ENCODE measurements at places on chromosomes 4 and X.

DNA sequence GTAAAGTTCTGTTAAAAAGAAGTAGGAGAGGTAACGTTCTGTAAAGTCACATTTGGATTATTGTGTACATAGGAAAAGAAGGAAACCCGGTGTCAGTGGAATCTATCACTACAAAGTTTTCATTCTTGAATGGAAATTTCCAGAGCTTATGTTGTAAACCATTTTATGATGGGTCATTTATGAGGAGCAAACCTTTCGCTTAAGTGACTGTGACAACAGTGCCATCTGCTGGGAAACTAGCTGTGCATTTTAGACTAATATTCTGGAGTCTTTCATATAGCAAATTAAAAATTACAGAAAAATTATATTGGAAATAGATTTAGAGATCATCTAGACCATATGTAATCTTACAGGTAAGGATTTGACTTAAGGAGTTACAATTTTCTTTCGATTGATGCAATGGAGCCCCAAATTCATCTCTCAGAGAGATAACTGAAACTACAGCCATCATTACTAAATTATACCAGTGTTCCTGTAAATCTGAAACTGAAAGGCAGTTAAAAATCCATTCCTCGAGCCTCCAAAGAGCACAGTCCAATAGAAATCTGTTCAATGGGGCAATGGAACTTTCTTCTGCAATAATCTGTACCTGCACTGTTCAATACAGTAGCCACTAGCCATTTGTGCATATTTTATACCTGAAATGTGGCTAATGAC is 26.9 kb downstream of the ASB9 start:
- peak; percentile 78 for DNase-seq

DNA sequence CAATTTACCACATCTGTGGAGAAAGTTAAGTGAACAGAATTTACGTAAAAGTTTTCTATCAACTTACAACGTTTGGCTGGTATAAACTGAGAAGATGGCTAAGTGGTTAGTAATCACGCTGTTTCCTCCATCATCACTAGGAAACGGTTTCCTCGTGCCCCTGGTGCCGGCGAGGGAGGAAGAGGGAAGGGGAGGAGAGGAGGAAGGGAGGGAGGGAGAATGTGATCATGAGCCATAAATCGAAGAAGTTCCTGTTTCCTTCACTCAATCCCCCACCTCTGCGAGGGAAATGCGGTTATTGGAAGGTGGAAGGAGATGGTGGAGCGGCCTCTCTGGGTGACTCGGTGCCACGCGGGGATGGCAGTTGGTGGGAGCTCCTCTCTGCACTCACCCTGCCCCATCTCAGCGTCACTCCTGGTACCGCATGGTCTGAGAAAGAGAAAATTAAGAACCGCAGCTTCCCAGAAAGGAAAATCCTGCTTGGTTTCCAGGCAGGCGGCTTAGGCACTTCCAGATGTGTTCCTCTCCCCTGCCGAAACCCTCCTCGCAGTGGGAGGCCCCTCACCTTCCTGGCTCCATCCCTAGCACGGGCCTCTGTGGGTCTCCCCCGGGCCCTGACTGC is 216.8 kb downstream of the AFAP1 start:
- DNase-seq = no peak

GRCh38 chr4:108533876-108534275 is 86.5 kb upstream of the RPL34 start:
- no peak for DNase-seq

DNA sequence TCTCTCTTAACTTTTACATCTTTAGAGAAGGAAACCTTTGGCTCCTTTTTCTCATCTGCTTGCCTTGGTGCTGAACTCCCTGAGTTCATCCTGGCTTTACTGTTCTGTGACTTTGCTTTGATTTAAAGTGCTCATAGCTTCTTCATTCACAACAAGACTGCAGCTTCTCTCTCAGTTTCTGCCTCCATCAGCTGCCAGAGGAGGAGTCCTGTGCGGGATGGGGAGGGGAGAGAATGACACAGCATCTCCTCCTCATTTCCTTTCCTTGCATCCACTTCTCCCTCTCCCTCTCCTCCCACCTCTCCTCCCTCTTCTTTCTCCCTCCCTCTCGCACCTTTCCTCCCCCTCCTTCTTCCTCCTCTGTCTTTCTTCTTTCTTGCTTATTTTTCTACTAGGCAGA is 42.0 kb downstream of the CBLL2 start:
- DNase-seq = peak; percentile 10

GRCh38 chr4:176618138-176618537 is 174.6 kb downstream of the VEGFC start:
- DNase-seq = no peak

GRCh38 chr4:15368856-15369255 is 59.0 kb upstream of the C1QTNF7 start:
- DNase-seq = no peak

GRCh38 chrX:129144172-129145038 is 378.9 kb downstream of the SMARCA1 start:
- no peak for DNase-seq

DNA sequence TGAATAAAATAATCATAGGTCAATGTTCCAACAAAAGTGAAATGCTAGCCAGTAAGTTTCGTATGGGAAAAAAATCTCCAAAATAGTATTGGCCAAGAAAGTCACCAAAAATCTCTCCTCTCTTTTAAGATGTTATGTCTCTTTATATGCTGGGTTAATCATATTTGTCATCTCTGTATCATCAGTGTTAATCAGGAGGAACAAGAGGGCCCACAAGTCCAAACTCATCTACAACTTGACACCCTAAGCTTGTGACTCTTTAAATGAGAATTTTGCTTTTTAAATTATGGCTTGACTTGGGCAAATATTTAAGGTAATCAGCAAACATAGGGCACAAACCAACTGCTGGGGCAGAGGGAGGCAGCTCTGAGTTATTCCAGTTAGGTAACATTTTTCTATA is 75.5 kb downstream of the AMMECR1 start:
- DNase-seq = no peak

- DNase-seq = no peak
These were observed 38.6 kb upstream of the EDA2R start for GRCh38 chrX:66677430-66677829.

GRCh38 chrX:44349561-44349960 is 6.1 kb upstream of the EFHC2 start:
- no peak for DNase-seq

- no peak for DNase-seq
These were observed 30.8 kb downstream of the DAPP1 start for GRCh38 chr4:99847362-99847976.

GRCh38 chr4:156223985-156224384 is 270.3 kb upstream of the CTSO start:
- peak; percentile 3 for DNase-seq

DNA sequence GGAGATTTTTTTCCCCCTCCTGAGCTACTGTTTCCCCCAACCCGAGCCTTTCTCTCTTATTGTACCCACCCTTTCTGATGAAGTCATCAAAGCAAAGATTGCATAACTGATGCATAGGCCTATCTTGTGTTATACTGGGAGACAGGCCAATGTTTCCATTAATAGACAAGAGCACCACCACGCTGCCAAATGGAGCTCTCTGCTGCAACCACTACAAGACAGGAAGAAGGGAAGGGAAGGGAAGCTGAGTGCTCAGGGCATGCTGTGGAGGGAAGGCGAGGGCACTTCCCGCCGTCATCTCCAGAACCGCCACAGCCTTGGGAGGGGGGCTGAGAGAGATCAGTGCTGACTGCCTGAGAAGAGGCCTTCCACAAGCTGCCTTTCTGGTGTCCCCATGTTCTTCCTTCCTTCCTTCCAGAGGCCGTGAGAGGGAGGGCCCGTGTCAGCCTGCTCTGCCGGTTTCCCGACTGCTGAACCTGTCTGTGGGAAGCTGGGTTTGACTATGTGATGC is 75.0 kb downstream of the MGST2 start:
- DNase-seq = peak; percentile 95

DNA sequence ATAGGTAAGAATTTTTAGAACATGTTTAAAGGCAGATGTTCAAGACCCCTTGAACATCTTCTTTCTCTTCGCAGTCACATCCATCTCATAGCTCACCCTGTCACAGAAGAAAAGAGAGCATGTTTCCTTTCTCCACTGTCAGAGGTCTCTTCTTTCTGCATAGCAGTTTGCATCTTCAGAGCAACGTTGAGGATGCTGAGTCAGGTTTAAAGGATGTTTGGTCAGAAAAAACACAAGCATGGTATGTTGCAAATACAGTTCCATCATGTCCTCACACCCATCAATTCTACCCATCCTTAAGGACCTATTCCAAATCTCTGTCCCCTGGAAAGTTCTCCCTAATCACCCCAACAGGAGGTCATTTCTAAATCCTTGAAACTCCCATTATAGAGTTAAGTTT is 84.8 kb downstream of the STOX2 start:
- DNase-seq = no peak

- DNase-seq = no peak
These were observed 22.2 kb downstream of the C4orf50 start for GRCh38 chr4:5995901-5996623.

DNA sequence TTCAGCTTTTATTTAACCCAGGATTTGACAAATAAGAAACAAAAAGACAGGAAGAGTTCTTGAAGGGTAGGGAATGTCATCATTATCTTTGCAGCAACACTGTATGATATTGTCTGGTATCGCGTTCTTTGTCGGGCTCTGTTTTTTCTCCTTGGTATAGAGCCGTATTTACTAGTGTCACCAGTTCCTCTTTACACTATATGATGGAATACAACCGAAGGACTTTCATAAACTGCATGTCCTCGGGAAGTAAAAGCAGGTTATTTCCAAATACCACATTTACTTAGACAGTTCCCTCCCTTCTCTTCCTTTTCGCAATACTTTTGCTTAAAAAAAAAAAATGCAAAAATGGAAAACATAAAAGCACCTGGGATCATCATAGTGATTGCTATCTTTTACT is 96.6 kb upstream of the IL13RA1 start:
- no peak for DNase-seq

DNA sequence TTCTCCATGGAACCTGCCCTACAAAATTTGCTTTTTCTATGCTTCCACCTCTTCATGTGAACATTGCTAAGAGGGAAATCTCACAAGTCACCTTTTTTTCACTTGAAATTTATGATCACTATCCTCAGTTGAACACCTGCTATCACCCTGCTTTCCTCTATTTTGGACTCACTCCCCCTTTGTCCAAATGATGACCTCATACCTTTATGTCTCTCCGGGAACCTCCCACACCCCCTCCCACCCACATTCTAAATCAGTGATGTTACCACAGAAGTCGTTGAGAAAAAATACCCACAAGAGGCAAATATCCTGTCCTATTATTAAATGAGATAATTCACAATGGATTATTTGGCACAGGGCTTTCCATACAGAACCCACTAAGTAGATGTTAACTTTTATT is 156.5 kb downstream of the RNF150 start:
- DNase-seq = no peak

GRCh38 chr4:138815811-138816210 is 199.8 kb upstream of the NOCT start:
- DNase-seq = no peak

DNA sequence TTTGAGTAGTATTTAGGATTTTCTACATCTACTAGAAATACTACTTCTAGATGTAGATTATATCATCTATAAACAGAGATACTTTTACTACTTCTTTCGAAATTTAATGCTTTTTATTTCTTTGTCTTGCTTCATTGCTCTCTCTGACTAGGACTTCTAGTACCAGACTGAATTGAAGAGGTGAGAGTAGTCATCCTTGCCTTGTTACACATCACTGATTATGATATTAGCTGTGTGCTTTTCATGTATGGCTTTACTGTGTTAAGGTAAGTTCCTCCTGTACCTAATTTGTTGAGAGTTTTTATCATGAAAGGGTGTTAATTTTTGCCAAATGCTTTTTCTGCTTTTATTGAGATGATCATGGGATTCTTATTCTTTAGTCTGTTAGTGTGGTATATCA is 19.6 kb upstream of the IL2 start:
- no peak for DNase-seq
